Neural crest cell (in vitro differentiated cells): ENCODE measurements at places on chromosomes 4 and X.

DNA sequence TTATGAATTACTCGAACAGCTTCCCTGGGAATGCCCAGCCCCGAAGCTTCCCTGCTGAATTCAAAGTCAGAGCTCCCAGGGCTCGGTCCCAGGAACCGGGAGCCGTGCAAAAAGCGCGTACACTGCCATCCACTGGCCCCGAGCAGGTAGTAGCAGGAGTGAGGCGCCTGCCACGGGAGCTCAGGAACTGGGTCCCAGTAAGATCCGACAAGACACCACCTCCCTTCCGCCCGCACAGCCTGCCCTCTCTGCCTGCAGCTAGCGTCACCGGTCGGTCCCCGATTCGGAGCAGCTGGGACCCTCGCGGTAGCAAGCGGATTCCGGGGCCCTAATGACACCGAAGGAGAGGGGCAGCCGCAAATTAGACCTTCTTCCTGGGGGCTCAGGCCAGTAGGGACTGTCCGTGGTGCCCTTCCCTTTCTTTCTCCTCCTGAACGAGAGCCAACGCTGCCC lies 1.2 kb downstream of the CORIN start:
- DNase-seq, result peak; percentile 58

- DNase-seq, result no peak
These were observed 135.1 kb downstream of the MID1 start for GRCh38 chrX:10485326-10485725.

DNA sequence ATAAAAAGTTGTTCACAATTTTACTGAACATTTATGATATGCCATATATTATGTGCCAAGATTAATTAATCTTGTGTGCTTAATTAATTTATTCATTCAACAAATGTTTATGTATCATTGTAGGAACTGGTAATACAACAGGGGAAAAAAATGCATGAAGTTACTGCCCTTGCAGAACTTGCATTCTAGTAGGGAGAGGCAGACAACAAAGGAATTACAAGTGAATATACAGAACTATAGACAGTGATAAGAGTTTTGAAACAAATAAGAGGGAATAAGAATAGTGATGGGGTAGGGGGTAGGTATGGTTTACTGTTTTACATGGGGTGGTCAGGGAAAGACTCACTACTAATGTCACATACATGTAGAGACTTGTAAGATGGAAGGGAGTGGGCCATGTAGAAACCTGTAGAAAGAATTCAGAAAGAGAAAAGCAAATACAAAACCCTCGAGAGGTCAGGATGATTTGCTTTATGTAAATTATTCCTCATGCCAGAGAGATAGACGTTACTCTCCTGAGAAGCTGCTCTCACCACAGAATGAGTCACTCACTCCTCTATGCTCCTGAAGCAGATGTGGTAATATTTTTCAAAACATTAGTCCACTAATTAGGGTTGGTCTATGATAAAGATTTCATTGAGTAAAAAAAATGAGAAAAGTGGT lies 855.0 kb upstream of the GRID2 start:
- no peak for DNase-seq

GRCh38 chr4:114791976-114792375 lies 193.4 kb downstream of the UGT8 start:
- no peak for DNase-seq

GRCh38 chrX:46168254-46168653 lies 377.0 kb downstream of the ZNF674 start:
- DNase-seq, result no peak

DNA sequence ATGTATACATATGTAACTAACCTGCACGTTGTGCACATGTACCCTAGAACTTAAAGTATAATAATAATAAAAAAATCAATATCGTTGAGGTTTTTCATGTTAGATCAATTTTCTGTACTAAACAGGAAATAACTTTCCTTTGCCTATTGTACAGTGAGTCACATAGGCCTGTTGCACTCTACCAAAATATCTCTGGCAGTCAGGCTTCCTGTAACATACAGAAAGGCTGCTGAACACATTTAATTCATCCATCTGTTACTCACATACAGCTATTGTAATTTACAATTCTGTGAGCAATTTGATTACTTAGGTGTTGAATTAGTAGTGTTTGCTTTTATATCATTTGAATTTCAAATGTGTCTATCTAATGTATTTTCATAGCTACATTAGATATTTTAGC lies 427.8 kb downstream of the TMA16 start:
- DNase-seq, result no peak

DNA sequence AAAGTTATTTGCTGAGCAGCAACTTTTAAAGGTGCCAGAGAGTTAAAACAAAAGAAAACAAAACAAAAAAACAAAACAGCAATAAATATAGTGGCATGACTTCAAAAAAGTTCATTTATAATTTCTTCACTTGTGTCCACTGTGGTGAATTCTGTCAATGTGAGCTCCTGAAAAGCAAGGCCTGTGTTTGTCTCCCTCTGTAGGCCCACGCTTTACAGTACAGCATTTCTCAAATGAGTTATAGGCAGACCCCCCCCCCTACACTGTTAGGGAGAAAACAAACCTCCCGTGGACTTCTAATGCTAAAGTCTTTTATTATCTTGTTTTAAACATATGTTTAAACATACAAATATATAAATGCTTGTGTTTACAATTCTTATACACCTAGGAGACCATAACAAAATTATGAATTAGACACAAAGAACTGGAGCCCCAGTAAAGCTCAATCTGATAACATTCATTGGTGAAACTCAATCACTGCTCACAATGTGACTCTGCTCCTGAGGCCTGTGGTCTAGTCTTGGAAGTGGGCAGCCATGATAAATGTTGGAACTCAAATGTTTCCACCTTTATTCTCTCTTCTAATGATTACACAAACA lies 47.0 kb upstream of the SCOC start:
- no peak for DNase-seq

DNA sequence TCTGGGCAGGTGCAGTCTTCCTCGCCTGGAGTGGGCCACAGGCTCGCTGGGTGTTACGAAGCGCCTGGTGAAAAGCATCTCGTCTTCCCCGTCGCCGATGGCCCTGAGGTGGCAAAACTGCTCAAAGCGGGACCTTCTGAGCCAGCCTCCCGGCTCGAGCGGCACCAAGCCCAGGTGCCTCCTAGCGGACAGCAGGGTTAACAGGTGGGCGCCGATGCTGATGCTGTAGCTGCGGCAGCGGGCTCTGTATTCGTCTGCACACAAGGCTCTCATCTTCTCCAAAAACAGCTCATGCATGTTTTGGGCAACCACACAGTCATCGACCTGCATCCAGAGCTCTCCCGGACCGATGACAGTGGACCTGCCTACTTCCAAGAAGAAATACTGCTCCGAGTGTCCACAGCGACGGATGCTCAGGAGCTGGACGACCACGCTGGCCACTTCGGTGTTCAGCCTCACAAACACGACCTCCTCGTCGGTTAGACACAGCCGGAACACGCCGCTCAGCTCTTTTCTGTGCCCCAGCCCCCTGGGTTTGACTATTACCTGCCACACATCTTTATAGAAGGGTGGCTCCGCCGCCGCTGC lies 1.2 kb downstream of the IRS4 start:
- no peak for DNase-seq
